NCI-H510A (cell line): ENCODE measurements at places on chromosomes 5 and 9.

DNA sequence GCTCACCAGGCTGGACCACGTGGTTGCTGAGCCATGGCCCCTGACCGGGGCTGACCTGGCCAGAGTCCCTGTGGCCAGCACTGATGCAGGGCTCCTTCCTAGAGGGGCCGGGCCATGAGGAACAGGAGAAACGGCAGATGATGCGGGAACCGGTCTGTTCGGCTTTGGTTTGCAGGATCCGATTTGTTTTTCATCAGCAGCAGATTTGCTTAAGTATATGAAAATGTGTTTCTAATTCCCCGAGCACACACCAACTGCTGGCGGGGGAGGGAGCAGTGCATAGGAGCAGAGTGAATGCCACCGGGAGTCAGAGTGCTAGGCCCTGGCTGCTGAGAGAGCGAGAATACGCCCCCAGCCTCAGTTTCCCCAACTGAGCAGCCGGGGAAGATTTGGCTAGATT lies 13.6 kb downstream of the NTNG2 start:
- no peak for DNase-seq

- DNase-seq, result no peak
Measured at GRCh38 chr9:114288193-114289091, 34.5 kb upstream of the ORM1 start.

DNA sequence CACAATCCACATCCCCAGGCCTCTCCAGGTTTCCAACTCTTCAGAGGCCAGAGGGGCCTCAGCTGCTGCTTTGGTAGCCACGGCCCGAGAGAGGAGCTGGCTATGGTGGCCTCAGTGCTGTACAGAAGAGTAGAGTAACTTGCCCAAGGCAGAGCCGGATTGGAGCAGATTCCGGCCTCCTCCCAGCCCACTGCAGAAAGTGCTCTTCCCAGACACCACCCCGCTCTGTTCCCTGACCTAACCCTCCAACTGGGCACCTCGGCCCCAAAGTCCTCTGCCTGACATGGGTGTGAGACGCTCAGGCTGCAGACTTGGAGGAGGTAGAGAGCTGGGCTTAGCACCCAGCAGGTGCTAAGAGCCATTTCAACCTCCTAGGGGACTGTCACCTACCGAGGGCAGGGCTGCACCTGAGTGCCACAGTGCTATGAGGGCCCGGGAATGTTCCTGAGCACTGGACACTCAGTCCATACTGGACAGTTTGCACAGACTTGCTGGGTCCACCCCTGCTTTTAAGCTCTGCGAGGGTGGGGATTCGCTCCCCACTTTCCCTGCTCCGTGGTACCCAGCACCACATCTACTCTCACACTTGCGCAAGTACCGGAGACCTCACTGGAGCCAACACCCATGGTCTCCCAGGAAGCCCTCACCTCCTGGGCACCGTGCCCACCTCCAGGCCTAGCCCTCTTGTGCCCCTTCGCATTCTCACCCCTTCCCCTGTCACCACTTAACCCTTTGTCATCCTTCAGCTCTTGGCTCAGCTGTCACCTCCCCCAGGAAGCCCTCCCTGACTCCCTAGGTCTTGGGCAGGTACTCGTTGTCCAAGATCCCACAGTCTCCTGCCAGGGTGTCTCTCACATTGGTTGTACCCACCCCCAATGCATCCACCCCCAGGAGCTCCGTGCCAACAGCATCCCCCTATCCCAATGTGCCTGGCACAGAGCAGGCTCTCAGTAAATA lies 49.8 kb downstream of the DBH start:
- DNase-seq, result no peak

DNA sequence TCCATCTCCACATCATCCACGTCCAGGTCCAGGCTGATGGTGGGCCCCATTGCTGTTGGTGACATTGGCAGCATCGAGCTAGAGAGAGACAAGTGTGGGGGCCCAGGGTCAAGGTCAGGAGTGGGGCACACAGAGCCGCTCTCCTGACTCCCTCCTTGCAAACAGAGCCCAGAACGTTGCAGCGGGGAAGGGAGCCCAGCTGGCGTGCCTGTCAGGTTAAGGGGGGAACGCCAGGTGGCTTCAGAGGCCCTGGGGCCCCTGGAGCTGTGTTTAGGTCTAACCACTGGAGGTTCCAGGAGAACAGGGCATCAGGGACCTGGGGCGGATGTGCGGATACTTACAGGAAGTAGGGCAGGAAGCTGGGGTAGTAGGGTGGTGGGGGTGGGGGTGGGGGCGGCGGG lies 7.5 kb downstream of the RNF44 start:
- DNase-seq, result no peak

- DNase-seq, result no peak
Measured at GRCh38 chr5:14063691-14064090, 79.5 kb upstream of the TRIO start.

GRCh38 chr5:29720954-29721353 lies 1472.5 kb upstream of the CDH6 start:
- no peak for DNase-seq

DNA sequence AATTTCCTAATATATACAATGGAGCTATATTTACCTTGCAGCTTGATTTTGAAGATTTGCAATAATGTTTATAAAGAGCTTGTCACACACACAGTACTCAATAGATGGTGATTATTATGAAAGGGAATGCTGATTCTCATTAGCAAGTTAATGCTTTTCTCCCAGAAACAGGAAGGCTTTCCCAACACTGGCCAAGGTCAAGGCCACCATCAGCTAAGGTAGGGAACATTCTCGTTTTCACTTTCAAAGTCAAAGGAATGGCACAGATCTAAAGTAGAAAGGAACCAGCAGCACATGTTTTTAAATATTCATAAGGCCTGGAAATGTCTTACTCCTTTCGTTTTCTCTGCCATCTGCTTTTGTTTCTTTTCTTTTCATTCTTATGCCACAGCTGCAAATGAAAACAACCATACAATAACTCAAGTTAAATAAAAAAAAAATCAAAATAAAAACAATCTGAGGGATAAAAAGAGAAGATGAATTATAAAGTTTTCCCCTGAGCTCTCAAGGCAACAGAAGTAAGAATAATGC lies 266.8 kb downstream of the CRB2 start:
- no peak for DNase-seq

GRCh38 chr9:127802576-127803443 lies at the start of gene FPGS:
Gene FPGS, plus strand, starts transcription at chr9:127802882. Its CDS starts 43 bp downstream, at chr9:127802925.
- peak; percentile 86 for DNase-seq

- DNase-seq, result no peak
Measured at GRCh38 chr9:134737842-134738580, 96.4 kb downstream of the COL5A1 start.

DNA sequence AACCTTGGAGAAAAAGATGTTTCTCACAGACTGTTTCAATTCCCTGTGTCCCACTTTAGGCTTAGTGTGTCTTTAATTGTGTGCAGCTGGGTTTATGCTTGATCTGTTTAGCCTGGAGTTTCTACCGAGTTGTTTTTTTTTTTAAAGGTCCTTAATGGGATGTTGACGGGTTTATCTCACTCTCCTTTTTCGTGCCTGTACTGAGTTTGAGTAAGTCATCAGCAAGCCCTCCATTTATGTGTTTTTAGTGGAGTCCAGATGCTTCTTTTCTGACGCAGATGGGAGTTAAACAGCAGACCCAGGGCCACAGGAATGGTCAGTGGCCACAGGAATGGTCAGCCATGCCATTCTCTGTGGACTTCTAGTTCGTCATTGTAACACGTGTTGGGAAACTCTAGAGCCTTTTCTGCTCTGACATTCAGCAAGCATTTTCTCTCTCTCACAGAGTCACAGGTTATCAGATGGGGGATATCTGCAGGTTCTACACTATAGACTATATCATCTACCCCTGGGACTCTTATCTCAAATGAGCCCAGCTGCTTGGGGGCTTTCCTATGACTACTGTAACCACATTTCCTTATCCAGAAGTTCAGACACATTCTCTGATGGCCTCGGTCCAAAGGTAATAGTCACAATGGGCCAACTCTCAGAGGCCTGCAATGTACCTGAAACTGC lies 190.5 kb downstream of the TTLL11 start:
- DNase-seq, result no peak

GRCh38 chr5:52132053-52132452 lies 655.7 kb upstream of the ITGA1 start:
- no peak for DNase-seq

- DNase-seq, result no peak
Measured at GRCh38 chr9:109001275-109001676, 12.0 kb downstream of the CTNNAL1 start.

DNA sequence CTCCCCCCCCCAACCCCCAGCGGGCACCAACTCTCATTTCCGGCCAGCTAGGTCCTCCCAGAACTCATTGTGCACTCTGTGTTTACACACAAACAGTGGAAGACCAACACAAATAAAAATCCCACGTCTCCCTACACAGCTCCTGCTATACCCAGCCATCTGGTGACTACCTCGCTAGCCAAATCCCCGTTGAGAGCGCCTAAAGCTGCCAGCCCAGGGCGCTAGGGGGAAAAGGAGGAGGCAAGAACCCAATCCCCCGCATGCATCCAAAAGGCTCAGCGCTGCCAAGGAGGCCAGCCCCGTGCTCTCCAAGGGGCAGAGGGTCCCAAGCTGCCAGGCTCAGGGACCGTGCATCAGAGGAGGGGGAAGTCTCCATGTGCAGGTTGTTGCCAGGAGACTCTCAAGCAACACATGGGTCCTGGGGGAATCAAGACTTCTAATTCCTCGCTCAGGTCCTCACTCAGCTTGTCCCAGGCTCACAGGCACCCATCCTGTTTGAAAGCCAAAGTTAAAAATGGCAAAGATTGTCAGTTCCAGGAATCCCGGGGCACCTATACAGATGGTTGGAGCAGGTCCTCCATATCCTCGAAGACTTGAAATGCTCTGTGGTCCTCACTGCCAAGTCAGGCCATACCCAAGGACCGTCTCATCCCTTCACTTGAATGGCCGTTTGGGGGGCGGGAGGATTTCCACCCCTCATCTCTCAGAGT lies 2.7 kb downstream of the ASTN2 start:
- no peak for DNase-seq

DNA sequence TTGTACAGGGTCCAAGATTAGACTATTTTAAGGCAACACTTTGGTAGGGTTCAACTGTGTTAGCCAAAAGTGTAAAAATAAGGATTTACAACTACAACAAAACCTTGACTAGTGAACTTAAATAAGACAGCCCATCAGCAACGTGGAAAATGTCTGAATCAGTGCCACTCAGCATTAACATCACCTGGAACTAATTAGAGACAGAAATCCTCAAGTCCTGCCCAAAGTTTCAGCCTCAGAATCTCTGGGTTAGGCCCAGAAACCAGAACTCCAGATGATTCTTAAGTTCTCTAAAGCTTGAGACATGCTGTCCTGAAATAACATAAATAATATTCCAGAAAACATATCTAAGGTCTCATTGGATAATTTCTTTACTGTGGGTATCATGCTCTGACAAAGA lies 118.6 kb downstream of the SEMA6A start:
- DNase-seq, result no peak

- no peak for DNase-seq
Measured at GRCh38 chr5:89597878-89598277, 714.9 kb upstream of the MEF2C start.

- no peak for DNase-seq
Measured at GRCh38 chr9:34980181-34980761, 9.3 kb upstream of the DNAJB5 start.

DNA sequence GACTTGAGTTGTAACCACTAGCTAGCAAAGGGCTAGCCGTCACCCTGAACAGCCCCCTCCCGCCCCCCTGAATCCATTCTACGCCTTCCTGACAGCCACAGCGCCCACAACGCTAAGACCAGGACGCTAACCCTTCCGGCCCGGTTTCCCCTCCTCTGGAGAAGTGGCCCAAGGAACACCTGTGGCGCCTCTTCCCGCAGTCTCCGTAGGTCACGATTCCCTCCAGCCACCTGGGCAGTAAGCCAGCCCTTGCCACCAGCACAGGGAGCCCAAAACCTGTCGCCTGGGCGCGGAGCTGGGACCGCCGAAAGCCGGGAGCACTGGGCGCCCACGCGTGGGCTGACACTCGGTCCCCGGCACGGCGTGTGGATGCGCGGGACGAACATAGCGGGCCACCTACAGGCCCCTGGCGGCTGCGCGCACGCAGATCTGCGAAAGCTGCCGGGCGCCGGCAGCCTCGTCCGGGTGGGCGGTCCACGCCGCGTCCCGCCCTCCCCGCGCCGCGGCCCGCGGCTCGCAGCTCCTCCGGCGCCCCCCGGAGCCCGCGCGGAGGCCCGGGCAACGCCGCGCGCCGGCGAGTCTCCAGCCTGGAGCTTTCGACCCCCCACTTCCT lies 596 bp downstream of the IRF1 start:
- DNase-seq, result no peak

DNA sequence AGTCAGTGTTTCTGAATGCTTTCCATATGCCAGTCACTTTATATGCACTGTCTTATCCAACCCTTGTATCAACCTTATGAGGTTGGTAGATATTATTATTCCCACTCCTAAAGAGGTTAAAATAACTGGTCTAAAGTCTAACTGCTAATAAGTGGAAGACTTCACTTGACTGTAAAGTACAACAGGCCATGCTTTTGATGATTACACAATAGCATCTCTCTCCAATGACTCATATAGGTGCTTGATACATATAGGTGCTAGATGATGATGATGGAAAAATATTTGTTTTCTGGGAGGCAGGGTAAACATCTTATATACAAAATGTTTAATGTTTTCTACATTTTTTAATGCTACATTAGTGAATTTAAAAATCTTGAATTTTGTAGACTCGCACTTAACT lies 75.9 kb upstream of the NR3C1 start:
- no peak for DNase-seq

DNA sequence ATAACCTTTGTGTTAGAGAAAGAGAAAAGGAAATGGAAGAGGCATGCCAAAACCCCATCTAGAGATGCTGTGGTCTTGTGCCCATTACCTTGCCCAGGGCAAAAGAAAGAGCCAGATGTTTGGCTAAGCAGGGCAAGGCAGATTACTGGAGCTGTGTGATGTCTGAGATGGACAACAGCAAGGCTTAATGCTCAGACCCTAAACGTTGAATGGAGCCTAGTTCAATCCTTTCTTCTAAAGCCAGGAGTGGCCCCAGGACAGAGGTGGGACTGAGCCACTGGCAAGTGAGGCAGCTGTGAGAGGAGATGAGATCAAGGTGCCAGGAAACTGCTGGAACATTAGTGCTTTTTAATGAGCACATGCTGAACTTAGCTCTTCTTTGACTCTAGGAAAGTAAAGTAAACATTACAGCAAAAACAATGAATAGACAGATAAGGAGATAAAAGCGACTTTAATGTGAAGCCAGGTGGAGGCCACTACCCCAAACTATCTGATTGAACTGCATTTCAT lies 143.0 kb upstream of the EGFLAM start:
- no peak for DNase-seq

- no peak for DNase-seq
Measured at GRCh38 chr5:68217047-68217355, 1.4 kb downstream of the PIK3R1 start.

GRCh38 chr5:148267962-148268361 lies 632 bp upstream of the SPINK13 start:
- no peak for DNase-seq

- no peak for DNase-seq
Measured at GRCh38 chr5:132474131-132474723, 16.3 kb downstream of the IRF1 start.

DNA sequence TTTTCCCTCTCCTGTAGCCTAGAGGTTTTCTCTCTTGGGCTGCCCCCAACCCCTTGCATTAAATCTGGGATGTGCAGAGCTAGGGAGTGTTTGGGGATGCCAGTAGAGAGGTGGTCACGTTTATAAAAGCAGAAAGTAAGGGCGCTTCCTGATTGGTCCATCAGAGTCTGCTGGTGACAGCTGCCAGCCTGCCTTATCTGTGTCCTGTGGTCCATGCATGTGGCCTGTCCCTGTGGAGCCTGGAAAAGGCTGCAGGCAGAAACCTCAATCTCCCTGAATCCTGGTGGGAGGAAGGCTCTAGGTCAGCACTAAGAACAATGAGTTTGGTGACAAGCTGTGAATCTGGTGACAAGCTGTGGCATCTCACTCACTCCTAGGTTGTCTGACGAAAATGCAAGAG lies 42.2 kb downstream of the ARHGEF37 start:
- DNase-seq, result no peak

GRCh38 chr5:174690271-174690670 lies 34.1 kb upstream of the MSX2 start:
- no peak for DNase-seq
